G401 (cell line): ENCODE measurements at places on chromosomes 3 and 15. TPM values are rescaled to one million over a fixed set of nuclear protein-coding genes. Genes with fewer than 3 reads are reported as not detected.

DNA sequence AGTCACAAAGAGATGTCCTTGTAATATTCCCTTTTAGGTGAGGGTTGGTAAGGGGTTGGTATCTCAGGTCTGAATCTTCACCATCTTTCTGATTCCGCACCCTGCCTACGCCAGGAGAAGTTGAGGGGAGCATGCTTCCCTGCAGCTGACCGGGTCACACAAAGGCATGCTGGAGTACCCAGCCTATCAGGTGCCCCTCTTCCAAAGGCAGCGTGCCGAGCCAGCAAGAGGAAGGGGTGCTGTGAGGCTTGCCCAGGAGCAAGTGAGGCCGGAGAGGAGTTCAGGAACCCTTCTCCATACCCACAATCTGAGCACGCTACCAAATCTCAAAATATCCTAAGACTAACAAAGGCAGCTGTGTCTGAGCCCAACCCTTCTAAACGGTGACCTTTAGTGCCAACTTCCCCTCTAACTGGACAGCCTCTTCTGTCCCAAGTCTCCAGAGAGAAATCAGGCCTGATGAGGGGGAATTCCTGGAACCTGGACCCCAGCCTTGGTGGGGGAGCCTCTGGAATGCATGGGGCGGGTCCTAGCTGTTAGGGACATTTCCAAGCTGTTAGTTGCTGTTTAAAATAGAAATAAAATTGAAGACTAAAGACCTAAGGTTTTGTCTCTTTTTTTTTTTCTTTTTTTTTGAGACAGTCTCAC lies 19.8 kb downstream of the TYRO3 start:
- DNase-seq, result no peak

GRCh38 chr3:111864821-111865656 lies 6.0 kb downstream of the PHLDB2 start:
- no peak for DNase-seq

DNA sequence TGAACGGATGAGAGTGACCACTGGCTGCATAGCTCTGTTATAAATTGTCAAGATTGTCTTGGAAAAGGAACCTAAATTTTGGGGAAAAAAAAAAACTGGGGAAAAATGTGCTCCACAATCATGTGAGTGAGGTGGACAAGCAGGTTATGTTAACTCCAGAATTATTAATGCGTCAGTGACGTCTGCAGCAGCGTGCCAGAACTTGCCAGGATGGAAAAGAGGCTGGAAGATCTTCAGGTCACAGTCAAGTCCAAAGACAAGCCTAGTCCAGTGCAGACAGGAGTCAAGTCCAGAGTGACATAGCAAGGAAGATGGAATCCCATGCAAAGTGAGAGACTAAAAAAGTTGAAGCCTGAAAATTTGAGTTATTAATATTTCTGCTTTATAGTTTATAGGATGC lies 140.6 kb downstream of the RYR3 start:
- DNase-seq, result no peak

GRCh38 chr3:53712817-53713388 lies 133.3 kb downstream of the CHDH start:
- DNase-seq, result no peak

- no peak for DNase-seq
Measured at GRCh38 chr3:55643283-55643682, 156.2 kb upstream of the WNT5A start.

- no peak for DNase-seq
Measured at GRCh38 chr3:139108253-139108969, 63.7 kb upstream of the PRR23C start.

DNA sequence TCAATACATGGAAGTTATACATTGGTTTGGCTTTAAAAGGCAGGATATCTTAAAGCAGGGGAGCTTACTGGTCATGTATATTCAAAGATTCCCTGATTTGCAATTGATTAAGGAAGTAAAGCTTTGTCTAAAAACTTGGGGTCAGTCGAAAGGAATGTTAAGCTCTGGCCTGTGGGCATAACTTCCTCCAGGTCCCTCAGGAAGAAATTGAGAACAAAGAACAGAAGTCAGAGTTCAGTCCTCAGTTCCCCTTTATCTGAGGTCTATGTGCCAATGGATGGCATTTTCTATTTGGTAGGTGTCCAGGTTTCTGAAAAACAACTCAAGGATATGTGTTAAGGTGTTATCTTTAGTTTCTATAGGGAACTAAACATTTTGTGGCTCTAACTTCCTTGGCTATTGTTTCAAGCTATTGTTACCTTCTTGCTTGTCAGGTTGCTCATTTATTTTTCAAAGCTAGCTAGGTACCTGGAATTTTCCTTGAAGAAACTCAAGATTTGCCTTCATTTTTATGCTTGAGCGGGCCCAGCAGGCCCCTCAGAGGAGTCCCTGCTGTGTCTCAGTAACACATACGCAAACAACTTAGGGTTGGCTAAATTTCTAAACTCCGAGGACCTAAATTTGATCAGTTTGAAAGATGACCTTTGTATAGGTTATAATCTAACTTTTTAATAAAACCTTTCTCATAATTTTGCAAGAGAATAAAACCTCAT lies 135.0 kb upstream of the UBE2E2 start:
- DNase-seq, result no peak

DNA sequence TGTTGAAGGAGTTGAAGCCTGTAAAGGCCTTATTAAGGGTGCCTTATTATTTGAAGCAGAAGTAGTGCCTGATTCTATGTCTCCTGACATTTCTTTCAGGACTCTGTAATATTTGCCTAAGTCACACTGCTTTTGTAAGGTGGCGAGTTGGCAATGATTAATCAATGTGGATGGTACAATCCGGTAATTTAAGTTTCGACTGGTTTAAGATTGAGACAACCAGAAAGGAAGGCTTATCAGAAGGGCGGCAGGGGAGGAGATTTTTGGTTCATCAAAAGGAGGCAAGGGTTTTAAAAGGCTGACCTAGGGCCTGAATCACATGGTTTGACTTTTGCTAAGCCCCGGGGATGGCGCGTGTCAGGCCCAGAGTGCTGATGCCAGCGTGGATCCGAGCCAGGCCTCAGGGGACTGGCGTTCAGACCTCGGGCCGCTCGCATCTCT lies 830 bp upstream of the RNF13 start:
- no peak for DNase-seq

DNA sequence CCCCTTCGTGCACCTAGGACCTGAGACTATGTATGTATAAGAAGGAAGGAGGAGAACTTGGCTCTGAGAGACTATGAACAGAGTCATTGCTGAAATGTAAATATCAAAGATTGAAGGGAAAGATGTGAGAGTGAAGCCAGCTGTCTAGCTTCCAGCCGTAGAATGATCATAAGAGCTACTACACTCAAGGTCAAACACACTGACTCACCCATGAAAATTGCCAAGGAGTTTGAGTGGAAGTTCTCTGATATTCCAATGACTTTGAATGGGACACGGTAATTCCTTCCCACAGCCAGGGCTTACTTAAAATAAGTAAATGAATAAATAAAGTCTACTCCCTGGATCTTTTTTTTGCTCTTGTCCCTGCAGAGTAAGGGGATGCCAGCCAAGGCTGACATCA lies 398.9 kb upstream of the TPRG1 start:
- DNase-seq, result peak; percentile 33

- no peak for DNase-seq
Measured at GRCh38 chr3:82676356-82677026, 915.0 kb upstream of the GBE1 start.

GRCh38 chr3:4508048-4508981 lies 15.2 kb downstream of the ITPR1 start:
- DNase-seq, result no peak

DNA sequence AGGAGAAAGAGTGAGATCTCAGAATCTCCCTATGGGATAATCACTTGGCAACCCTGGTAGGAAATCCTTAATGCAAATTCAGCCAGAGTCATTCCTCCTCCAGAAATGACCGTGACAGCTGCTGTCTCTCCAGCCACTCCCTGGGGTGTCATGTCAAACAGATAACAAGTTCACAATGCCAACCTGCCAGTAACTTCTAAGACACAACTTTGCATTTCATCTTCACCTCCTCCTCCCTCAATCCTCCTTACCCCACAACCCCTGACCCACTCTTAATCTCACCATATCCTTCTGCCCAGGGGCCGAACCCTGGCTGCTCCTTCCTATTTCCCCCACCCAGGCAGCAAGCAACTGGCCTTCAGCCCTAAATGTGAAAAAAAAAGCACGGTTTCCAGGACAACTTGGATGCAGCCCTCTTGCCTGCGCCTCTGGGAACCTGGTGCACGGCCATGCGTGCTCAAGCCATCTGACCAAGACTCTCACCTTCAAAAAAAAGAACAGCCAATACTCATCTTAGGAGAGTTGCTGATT lies 166.0 kb downstream of the NTRK3 start:
- DNase-seq, result peak; percentile 89

GRCh38 chr3:52895418-52895817 lies 1.9 kb downstream of the STIMATE start:
- no peak for DNase-seq

- DNase-seq, result no peak
Measured at GRCh38 chr3:41324156-41324475, 124.8 kb downstream of the CTNNB1 start.

GRCh38 chr3:71311661-71312046 lies 271.9 kb downstream of the FOXP1 start:
- DNase-seq, result no peak

GRCh38 chr3:31064021-31064420 lies 169.6 kb upstream of the GADL1 start:
- DNase-seq, result no peak

GRCh38 chr3:30286007-30286669 lies 320.3 kb upstream of the TGFBR2 start:
- DNase-seq, result no peak

DNA sequence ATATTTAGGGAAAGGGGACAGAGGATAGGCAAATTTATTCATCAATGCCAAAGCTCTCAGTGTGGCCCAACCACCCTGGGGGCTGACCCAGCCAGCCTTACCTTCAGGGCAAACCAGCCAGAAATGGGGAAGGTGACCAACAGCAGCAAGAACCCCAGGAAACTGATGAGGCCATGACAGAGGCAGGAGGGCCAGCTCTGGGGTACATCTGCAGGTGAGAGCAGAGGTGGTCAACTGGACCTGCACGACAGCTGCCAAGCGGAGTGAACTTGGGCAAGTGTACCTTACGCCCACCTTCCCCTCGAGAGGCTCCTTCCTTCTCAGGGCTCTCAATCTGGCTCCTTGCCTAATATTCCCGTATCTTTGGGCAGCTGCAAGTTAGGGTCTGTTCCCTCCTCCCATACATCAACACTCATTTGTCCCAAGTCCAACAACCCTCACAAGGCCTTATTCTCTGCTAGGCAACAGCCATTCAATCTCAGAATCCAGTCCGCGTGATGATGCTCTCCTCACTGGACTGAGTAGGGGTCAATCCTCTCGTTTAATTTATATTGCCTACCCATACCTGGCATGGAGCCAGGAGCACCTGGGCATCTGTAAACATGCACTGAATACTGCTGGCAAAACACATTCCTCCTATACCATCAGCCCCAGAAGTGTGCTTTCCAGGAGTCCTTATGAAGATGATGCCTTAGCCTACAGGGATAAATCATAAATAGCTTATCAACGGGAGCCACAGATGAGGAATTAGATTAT lies 1.7 kb downstream of the STOML1 start:
- DNase-seq, result no peak

DNA sequence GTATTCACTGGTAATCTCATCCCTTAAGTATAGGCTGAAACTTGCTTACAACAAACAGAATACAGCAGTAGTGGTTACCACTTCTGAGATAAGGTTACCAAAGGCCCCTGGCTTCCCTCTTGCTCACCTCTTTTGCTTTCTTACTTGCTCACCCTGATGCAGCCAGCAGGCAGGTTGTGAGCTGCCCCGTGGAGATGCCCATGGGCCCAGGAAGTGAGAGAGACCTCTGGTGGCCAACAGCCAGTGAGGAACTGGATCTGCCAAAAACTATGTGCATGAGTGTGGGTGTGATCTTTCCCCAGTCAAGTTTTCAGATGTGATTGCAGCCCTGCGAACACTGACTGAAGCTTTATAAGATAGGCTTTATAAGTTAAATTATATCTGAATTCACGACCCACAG lies 48.7 kb downstream of the NMNAT3 start:
- no peak for DNase-seq

- DNase-seq, result peak; percentile 90
Measured at GRCh38 chr3:142857056-142857455, 31.8 kb downstream of the PCOLCE2 start.

DNA sequence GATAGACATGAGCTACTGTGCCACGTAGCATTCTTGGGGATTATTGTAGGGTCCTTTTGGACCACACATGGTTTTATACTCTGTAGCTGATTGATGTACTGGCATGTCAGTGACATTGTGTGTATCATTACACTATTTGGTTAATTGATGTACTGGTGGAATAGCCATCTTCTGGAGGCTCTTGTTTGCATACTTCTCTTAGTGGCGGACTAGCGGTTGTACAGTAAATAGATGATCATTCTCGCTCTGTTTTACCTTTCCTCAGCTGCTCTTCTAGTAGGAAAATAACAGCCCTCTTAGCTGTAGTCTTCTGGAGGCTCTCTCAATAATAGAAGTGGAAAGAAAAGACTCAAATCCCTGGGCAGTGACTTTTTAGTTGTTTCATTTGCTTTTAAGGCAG lies 24.8 kb downstream of the IGF1R start:
- DNase-seq, result no peak

GRCh38 chr3:132203889-132204596 lies 113.2 kb upstream of the ACP3 start:
- no peak for DNase-seq

DNA sequence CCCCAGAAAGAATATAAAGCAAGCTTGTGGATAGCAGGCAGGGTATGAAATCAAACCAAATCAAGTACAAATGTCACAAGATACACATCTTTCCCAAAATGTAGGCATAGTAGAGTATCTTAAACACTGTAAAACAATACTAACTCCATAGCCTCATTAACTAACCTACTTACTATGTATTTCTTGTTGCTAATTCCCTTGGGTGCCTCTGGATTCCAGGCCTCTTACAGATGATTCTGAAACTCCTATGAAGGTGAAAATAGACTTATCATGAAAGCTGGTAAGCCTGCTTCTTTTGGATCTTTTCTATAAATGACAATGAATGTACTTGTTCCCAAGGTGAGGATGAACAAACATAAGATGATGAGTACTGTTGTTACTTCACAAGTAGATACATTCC lies 93.8 kb downstream of the FRMD5 start:
- DNase-seq, result no peak

GRCh38 chr15:74540161-74540760 lies 759 bp upstream of the ARID3B start:
- no peak for DNase-seq

GRCh38 chr3:14301558-14301957 lies 100.8 kb upstream of the SLC6A6 start:
- no peak for DNase-seq

ALDH1A2 gene
- not detected in 2 replicates for total RNA-seq

EOMES gene
- 0.20 and 0.25 TPM in 2 replicates for total RNA-seq

LRRC2 gene
- not detected in 2 replicates for total RNA-seq

FYTTD1 gene
- 42.6 and 94.6 TPM in 2 replicates for total RNA-seq

NEK10 gene
- total RNA-seq, result 0.51 and 2.9 TPM in 2 replicates

DPH6 gene
- 14.3 and 26.8 TPM in 2 replicates for total RNA-seq

HOMER2 gene
- total RNA-seq, result 36.0 and 40.4 TPM in 2 replicates

SNX4 gene
- 29.7 and 39.5 TPM in 2 replicates for total RNA-seq

PLA2G4E gene
- total RNA-seq, result not detected in 2 replicates

SNX33 gene
- 13.9 and 15.1 TPM in 2 replicates for total RNA-seq

P2RY12 gene
- not detected in 2 replicates for total RNA-seq

MYO5C gene
- total RNA-seq, result 1.3 and 4.2 TPM in 2 replicates

ZNF501 gene
- total RNA-seq, result 0.03 TPM in 1 of 2 replicates, not detected in the other

GP9 gene
- not detected in 2 replicates for total RNA-seq

GABRR3 gene
- not detected in 2 replicates for total RNA-seq

C2CD4B gene
- not detected in 2 replicates for total RNA-seq

LMAN1L gene
- total RNA-seq, result not detected in 2 replicates

MCF2L2 gene
- 0.31 and 2.6 TPM in 2 replicates for total RNA-seq

CAND2 gene
- 19.2 and 20.2 TPM in 2 replicates for total RNA-seq
